ENCODE measurements at places on chromosomes 16 and 17. TPM values are rescaled to one million over a fixed set of nuclear protein-coding genes. Genes with fewer than 3 reads are reported as not detected.

The NPIPA3 gene
- total RNA-seq, result not detected

The HOXB8 gene
- total RNA-seq, result not detected

The PRR11 gene
- total RNA-seq, result 5.1 TPM

The SYCE1L gene
- 8.6 TPM for total RNA-seq

The CCDC154 gene
- not detected for total RNA-seq

The SCARF1 gene
- 0.54 TPM for total RNA-seq

The PDP2 gene
- total RNA-seq, result 3.4 TPM

The KRTAP9-8 gene
- total RNA-seq, result not detected

Measured in cardiac atrium fibroblast (primary cell).